Fibroblast of skin of right quadriceps (primary cell): ENCODE measurements at places on chromosomes 13 and 19.
A peak's percentile ranks its signal among the peaks of the same experiment; 100 is the strongest.

GRCh38 chr13:97082461-97083207 lies 88.4 kb upstream of the OXGR1 start:
- DNase-seq: no peak

GRCh38 chr13:110042253-110042950 lies 256.0 kb upstream of the IRS2 start:
- peak; percentile 75 for DNase-seq

DNA sequence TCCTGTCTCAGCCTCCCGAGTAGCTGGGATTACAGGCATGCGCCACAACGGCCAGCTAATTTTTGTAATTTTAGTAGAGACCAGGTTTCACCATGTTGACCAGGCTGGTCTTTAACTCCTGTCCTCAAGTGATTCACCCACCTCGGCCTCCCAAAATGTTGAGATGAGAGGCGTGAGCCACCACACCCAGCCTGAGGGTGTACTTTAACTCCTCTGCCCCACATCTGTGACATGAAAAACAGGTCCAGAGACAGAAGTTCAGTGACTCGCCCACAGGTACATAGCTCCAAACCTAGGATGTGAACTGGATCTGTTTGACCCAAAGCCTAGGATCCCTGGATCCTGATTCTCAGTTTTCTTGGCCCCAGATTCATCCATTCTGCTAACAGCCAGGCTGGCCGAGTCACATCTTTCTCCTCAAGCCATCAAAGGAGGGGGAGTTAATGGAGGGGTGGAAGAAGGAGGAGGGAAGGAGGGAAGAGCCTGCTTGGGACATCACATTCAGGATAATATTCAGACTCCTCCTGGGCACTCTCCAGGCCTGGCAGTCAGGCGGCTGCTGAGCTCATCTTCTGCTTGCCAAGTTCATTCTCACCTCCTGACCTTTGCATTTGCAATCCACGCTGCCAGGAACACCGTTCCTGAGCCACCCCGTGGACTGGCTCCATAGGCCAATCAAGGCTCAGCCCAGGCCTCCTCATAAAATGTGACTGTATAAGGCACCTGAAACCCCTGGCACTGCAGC lies 3.1 kb downstream of the SPC24 start:
- DNase-seq: no peak

GRCh38 chr13:29310806-29311205 lies 284.7 kb downstream of the SLC7A1 start:
- no peak for DNase-seq

DNA sequence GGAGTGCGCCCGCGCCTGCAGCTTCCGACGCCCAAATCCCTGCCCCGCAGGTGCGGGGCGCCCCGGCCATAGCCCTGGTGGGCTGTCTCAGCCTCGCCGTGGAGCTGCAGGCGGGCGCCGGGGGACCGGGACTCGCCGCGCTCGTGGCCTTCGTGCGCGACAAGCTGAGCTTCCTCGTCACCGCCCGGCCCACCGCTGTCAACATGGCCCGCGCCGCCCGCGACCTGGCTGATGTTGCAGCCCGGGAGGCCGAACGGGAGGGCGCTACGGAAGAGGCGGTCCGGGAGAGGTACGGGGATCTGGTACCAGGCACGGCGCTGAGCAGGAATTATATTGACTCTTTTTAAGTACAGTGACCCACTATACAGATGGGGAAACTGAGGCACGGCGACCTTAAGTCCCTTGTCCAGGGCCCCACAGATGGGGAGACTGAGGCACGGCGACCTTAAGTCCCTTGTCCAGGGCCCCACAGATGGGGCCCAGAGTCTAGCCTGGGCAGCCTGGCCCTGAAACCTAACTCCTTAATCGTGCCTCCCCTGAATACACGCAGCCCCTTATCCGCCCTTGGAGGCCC lies 586 bp downstream of the MRI1 start:
- no peak for DNase-seq

DNA sequence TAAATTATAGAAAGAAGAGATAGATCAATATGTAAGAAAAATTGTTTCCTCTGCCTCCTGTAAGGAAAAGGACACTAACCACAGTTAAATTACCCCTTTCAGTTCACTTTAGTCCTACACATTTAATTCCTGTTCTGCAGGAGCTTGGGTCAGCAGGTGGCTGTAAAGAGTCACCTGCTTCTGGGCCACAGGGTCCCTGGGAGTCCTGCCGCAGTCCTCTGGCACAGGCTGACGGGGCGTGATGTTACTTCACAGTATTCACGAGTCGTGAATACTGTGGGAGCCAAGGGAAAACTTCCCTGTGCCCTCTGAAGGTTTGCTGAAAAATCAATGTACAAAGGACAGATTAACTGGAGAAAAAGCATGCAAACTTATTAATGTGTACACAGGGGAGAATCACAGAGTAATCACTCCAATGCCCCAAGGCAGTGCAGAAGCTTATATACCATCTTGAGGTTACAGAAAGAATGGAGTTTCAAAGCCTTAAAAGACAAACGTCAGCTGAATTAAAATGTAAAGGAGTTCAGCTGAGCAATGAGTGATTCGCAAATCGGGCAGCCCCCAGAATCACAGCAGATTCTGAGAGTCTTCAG lies 125.8 kb upstream of the TMTC4 start:
- DNase-seq: no peak

GRCh38 chr13:112513761-112514160 lies 74.2 kb downstream of the TUBGCP3 start:
- DNase-seq: no peak
